ENCODE measurements at places on chromosomes 1 and 21.
A peak's percentile ranks its signal among the peaks of the same experiment; 100 is the strongest.

- no peak for DNase-seq
Observed at GRCh38 chr1:52551507-52552235, 1.2 kb downstream of the TUT4 start.

DNA sequence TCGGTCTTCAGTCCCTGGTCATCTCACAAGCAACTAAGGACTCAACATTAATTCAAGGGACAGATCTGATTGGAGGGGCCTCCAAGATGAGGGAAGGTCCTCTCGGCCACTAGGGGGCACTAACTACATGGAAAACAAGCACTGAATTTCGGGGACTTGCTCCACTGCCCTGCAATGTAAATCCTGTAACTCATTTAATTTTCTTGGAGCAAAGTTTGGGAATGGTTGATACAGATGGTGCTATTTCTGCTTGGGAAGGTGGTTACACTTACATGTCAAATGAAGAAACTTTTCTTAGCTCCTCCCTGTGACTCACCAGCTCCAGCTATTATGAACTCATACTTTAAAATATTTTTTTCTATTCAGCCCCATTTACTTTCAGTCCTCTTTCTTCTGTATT is 97.4 kb upstream of the KCNJ15 start:
- DNase-seq: peak; percentile 28

GRCh38 chr1:153763365-153764225 is 11.6 kb upstream of the SLC27A3 start:
- DNase-seq: no peak

GRCh38 chr1:209395169-209395568 is 188.3 kb upstream of the CAMK1G start:
- no peak for DNase-seq

GRCh38 chr1:160800645-160801408 is 4.9 kb downstream of the LY9 start:
- no peak for DNase-seq

Measured in HCT116 (cell line).